ENCODE measurements at places on chromosomes 2 and 18. TPM values are rescaled to one million over a fixed set of nuclear protein-coding genes. Genes with fewer than 3 reads are reported as not detected.

The ACVR1 gene
- total RNA-seq: 48.4 TPM

The ENOSF1 gene
- total RNA-seq: 60.6 TPM

The LINC00305 gene
- total RNA-seq: 0.97 TPM

The DYSF gene
- 15.2 TPM for total RNA-seq

The AGXT gene
- not detected for total RNA-seq

The PGAP1 gene
- 76.3 TPM for total RNA-seq

The DSG3 gene
- 0.12 TPM for total RNA-seq

The KANSL3 gene
- total RNA-seq: 56.8 TPM

The UGT1A4 gene
- total RNA-seq: not detected

The SPATA3 gene
- total RNA-seq: not detected

The SCG2 gene
- total RNA-seq: 5.0 TPM

The DSEL gene
- 11.6 TPM for total RNA-seq

The CRACDL gene
- total RNA-seq: 9.9 TPM

The ANXA4 gene
- total RNA-seq: 78.5 TPM

The CHMP3 gene
- 98.7 TPM for total RNA-seq

The FASTKD2 gene
- 13.3 TPM for total RNA-seq

Measured in uterus (tissue), 4 donors.